ENCODE measurements at places on chromosomes 16 and 17. TPM values are rescaled to one million over a fixed set of nuclear protein-coding genes. Genes with fewer than 3 reads are reported as not detected.

DNA sequence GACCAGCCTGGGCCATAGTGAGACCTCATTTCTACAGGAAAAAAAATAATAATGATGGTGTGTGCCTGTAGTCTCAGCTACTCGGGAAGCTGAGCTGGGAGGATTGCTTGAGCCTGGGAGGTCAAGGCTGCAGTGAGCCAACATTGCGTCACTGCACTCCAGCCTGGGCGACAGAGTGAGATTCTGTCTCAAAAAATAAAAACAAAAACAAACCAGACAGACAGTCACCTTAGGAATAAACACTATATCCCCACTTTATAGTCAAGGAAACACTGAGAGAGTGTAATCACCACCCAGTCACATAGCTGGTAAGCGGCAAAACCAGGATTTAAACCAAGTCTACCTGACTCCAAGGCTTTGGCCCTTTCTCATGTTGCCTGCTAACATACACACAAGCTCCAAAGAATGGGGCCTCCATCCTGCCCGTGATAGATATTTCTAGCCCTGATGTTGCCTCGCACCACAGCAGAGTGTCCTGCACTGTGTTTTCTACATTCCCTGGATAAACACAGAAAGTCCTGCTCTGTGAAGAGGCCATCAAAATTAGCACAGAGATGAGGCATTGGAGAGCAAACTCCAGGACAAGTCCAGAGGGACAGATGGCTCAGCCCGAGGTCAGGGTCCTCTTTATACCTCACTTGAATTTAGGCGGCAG is 66.1 kb upstream of the SMURF2 start:
- DNase-seq = no peak

- DNase-seq = peak; percentile 31
These were observed 698 bp downstream of the ACBD4 start for GRCh38 chr17:45135978-45136791.

- peak; percentile 27 for DNase-seq
These were observed 6.2 kb upstream of the TBKBP1 start for GRCh38 chr17:47687748-47688147.

- DNase-seq = no peak
These were observed 264.3 kb upstream of the CACNG5 start for GRCh38 chr17:66570447-66571195.

GRCh38 chr17:354651-355556 is 2.3 kb upstream of the RPH3AL start:
- DNase-seq = no peak

DNA sequence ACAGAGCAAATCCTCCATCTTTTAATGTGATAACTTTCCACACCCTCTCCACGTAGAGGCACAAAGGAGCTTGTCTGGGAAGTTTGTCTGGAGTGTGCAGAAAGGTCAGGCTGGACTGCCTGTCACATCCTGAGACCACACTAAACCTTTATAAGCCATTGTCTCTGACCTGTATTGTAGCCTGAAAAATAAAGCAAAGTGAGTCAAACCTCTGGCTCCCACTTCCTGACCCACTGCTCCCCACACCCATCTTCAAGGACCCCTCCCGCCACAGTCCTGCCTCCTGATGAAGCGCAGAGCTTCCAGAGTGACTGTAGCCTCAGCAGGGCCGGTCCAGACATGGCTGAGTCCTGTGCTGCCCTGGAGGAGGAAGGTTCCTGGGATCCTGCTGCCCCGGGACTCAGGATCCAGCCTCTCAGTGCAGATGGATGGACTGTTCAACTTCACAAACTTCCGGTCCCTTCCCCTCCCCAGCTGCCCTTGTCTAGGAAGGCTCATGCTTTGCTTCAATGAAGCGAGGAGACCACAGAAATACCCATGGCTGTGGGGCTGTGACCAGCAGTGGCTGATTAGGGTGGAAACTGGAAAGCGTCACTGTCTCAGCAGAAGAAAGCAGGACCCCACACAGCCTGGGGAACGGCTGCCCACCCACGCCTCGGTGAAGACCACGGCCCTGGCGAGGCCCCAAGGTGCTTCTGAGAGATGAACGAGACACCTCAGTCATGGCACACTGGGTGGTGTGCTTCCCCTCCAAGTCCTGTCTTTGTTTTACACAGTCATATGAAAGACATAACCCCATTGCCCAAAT is 30.9 kb upstream of the CLEC18B start:
- DNase-seq = no peak

DNA sequence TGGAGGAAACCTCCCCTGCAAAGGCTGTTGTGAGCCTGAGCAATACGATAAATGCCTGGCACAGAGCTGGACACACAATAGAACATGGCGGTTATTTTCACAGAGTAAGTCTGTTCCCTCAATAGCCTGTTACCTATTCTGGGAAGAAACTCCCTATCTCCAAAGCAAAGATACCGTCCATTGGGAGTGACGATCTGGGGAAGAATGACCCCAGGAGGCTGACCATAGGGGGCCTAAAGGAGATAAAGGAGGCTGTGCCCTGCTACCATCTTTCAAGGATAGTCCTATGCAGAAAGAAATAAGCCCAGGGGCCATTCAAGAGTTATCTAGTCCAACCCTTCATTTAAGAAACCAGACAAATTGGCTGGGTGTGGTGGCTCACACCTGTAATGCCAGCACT is 4.1 kb upstream of the AXIN2 start:
- no peak for DNase-seq

GRCh38 chr17:58120195-58120822 is 27.9 kb upstream of the OR4D1 start:
- DNase-seq = no peak

DNA sequence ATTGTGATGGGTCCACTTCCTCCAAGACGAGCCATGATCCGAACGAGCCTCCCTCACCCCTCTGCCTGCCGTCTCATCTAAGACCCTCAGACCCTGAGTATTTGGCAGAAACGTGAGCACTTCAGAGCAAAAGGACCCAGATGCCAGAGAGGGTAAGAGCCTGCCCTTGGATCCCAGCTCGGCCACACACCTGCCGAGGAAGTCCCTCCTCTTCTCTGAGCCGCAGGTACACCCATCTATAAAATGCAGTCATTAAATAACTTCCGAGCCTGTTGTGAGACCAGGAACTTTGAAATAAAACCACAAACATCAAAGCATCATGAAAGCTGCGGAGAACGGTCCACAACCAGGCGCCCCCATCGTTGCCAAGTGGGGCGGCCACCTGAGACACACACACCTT is 64.8 kb upstream of the DOC2B start:
- no peak for DNase-seq

DNA sequence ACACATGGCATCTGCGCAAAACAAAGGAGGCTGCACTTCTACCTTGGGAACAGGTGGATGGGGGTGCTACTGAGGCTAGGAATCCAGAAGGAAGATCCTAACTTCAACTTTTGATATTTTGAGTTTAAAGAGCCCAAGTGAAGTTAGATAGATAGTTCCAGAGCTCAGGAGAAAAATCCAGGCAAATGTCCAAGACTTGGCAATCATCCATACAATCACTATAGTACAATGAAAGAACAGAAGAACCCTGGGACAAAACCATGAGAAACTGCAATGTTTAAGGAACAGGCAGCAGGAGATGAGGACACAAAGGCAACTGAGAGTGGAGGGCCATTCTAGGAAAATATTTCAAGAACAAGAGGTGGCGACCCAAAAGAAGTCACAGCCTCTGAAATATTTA is 12.4 kb downstream of the CDYL2 start:
- DNase-seq = no peak

- no peak for DNase-seq
These were observed 20.8 kb upstream of the RNPS1 start for GRCh38 chr16:2288726-2289125.

DNA sequence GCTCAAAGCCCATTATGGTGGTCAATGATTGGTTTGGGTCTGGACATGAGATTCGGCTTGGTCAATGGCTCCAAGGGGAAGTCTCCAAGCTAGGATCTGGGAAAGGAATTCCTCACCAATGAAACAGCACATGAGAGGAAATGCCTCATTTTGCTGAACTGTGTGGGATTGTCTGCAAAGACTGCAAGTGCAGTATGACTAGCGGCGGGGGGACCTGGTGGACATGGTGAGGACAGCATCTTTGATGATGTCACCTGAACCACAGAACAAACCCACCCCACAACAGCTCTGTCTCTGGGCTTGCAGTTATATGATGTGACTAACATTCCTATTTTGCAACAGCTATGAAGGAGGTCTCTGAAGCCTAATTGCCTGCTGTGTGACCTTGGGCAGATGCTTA is 50.6 kb upstream of the NKD1 start:
- no peak for DNase-seq

DNA sequence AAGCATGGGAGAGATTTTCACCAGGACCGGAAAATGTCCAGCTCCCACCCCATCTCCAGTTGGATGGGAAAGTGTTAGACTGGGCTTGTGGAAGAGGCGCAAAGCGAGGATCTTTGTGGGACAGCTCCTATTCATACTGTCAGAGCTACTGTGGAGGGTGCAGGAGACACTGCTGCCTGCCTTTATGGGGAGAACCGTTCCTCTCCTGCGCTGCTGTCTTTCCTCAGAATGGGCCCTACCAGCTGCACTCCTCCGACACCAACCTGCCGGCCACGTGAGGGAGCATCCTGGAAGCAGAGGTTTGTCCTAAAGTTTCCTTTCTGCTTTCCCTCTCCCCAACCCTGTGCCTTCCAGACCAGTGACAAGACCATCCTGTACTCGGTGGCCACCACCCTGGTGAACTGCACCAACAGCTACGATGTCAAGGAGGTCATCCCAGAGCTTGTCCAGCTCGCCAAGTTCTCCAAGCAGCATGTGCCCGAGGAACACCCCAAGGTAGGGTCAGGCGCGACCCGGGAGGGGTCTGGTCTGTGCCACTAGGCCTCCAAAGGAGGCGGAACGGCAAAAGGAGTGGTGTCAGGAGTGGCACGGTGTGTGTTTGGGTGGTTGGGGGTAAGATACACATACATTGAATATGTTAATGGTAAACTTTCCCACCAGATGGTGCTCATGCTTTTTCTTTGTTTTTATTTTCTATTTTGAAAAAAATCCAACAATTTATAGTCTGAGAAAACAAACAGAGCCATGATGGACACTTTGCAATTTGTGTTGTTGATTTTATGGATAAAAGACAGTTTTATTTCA is 23.0 kb downstream of the SLC35G3 start:
- DNase-seq = no peak

DNA sequence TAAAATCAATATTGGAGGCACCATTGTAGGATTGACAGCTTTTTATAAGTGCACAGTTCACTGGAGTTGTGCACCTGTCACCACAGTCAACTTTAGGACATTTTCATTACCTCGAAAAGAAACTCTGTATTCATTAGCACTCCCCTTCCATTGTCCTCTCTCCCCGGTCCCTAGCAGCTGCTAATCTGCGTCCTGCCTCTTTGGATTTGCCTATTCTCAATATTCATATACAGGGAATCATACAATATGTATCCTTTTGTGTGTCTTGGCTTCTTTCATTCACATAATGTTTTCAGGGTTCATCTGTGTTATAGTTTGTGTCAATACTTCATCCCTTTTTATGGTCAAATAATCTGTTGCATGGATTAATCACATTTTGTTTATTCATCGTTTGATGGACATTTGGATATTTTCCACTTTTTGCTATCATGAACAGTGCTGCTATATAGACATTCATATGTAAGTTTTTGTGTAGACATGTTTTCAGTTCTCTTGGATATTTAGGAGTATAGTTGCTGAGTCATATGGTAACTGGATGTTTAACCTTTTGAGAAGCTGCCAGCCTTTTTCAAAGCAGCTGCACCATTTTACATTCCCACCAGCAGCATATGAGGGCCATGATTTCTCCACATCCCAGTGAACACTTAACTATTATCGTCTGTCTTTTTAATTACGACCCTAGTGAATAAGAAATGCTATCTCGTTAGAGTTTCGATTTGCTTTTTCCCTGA is 9.8 kb downstream of the DNAJA3 start:
- DNase-seq = no peak

- no peak for DNase-seq
These were observed 47.6 kb upstream of the IRX3 start for GRCh38 chr16:54334208-54334607.

- no peak for DNase-seq
These were observed 72.5 kb downstream of the MAP2K6 start for GRCh38 chr17:69486779-69487637.

DNA sequence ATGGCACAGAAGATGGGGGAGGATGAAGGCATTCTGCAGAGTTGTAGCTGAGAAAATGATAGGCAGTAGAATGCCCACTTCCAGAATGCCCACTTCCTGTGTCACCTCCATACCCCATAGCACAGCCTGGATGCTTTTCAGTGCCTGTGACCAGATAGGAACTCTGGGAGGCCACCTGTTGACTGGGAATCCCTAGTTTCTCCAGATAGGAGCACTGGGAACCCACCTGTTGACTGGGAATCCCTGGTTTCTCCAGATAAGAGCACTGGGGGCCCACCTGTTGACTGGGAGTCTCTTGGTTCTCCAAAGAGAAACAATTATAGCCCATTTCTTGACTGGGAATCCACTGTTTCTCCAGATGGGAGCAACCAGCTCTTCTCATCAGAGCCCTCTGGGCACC is 11.6 kb downstream of the CPHXL start:
- DNase-seq = no peak

GRCh38 chr17:41613277-41614082 is 913 bp upstream of the KRT16 start:
- DNase-seq = no peak

DNA sequence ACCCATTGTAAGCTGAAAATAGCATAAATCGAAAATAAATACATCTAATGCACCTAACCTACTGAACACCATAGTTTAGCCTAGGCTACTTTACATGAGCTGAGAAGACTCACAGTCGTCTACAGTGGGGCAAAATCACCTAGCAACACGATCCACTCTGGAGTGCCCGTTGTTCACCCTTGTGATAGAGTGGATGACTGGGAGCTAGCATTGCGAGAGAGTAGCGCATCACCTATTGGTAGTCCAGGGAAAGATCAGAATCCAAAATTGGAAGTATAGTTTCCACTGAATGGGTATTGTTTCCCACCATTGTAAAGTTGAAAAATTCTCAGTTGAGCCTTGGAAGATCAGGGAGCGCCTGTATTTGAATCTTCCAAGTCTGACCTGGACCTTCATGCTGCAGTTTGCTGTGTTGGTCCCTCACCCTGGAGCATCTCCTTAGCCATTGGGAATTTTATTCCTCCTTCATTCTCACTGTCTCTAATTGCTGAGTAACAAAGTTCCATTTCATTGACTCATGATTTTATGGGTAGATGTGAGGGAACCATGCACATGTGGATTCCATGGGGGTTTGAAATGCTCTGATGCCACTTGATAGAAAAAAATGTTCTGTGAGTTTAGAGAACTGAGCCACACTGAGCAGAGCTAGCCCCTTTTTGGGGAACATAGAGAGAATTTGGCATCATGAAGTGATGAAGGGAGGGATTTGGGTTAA is 19.6 kb downstream of the AKAP1 start:
- DNase-seq = no peak

Gene UMOD
- not detected for polyA plus RNA-seq

Gene DNAAF1
- 0.26 TPM for polyA plus RNA-seq

Gene TMEM100
- 1.7 TPM for polyA plus RNA-seq

Gene CES5A
- not detected for polyA plus RNA-seq

Gene KRT9
- polyA plus RNA-seq = not detected

Gene DPEP2
- polyA plus RNA-seq = not detected

Gene EVPLL
- polyA plus RNA-seq = not detected

Gene CCL22
- polyA plus RNA-seq = not detected

Gene SLC52A1
- 0.55 TPM for polyA plus RNA-seq

Gene NOXO1
- polyA plus RNA-seq = 0.21 TPM

Data from SK-N-SH (cell line).